CD4-positive, alpha-beta T cell (primary cell): ENCODE measurements at places on chromosomes 4 and X. TPM values are rescaled to one million over a fixed set of nuclear protein-coding genes. Genes with fewer than 3 reads are reported as not detected.

DNA sequence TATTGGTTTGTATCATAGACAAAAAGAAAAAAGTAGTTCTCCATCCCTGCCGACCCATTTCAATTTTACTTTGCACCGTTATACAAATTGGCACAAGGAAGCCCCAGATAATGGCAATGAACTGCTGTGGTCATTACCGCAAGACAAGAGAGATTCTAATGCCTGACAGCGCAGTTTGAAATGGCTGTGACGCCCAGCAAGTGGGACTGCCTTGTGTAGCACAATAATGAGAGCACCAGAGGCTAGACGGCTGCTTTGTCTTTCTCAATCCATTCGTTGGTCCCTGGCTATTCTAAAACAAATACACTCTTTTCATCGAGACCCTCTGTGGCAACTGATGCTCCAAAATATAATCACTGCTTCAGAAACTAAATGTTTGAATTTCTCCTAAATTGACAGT lies 192.4 kb upstream of the NEIL3 start:
- DNase-seq, result no peak

DNA sequence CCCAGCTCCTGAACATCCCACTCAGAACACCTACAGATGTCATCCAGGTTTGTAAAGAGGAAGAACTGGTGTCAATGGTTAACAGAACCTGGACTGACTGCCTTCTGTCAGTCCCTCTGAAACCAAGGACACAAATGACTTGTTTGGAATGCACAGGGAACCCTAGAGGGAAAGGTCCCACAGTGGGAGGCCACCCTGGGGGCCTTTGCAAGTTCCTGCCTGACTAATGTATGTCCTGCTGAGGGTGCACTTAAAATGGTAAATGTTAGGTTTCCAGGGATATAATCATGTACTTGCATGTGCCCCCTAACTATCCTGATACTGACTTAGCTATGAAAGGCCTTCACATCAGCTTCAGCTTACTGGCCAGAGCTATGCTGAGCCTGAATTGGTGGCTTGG lies 15.0 kb upstream of the XAGE2 start:
- no peak for DNase-seq

DNA sequence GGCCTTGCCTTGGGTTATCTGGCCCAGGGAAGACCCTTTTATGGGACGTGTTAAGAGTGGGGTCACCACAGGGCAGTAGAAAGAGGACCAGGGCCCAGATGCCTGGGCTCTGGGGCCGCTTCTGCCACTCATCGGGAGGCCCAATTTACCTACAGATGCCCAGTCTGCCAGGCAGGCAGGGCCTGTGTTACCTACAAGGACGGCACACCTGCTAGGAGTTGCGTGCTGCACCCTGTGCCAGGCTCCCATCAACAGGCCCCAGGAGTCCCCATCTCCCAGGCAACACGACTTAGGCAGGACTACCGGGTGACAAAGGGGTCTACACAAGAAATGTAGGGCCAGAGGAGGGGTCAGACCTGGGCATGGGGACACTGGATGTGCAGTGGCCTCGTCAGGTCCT lies 34.6 kb downstream of the WDR1 start:
- DNase-seq, result peak; percentile 23

PDE5A gene
- 0.11 TPM for total RNA-seq

DNA sequence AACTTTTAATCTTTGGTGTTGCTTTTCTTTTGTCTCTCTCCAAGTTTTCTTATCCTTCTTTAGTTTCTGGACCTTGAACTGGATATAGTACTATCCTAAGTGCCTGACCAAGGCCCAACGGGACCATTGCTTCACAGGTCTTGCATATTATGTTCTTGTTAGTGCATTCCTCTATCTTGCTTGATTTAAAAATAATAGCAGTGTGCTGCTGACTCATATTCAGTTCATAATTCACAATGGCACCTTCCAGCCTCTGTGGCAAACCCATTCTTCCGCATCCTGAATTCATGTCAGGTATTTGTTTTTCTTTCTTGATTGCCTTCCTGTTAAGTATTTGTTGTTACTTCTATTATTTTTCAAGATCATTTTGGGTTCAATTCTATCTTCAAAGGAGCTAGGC lies 197.1 kb upstream of the GIMD1 start:
- no peak for DNase-seq

NXF3 gene
- not detected for total RNA-seq

CITED1 gene
- total RNA-seq, result 0.52 TPM

DNA sequence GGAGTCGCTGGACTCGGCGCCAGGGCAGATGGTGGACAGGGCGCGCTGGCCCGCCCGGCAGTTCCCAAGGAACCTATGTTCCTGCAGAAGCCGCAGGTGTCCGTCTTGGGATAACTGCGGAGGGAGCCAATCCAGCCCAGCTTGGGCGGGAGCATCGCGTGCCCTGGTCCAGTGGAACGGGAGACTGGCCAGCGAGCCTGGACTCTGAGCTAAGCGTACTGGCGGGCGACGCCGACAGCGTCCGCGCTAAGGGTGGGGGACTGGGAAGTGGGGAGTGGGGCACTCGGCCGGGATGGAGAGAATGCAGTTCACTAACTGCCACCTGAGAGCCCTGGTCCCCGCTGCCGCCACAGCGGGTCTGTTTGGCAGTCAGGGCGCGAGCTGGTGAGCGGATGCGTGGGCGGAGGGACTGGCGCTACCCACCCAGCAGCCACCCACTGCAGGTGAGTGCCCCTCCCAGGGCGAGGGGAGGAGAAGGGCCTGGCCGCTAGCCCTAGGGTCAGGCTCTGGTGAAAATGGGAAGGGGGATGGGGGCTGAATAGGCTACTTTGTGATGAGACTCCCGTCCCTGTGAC lies 1.3 kb upstream of the MAMLD1 start:
- no peak for DNase-seq

- DNase-seq, result no peak
Observed at GRCh38 chr4:180809439-180809838, 1433.8 kb upstream of the TENM3 start.

CT83 gene
- not detected for total RNA-seq

GRCh38 chrX:6052111-6052745 lies 176.4 kb downstream of the NLGN4X start:
- DNase-seq, result no peak
